H4 (cell line): ENCODE measurements at places on chromosomes 3 and 15. TPM values are rescaled to one million over a fixed set of nuclear protein-coding genes. Genes with fewer than 3 reads are reported as not detected.

Gene CLDN16
- total RNA-seq = 0.15 TPM in 1 of 2 replicates, not detected in the other

Gene CFAP100
- total RNA-seq = not detected in 2 replicates

Gene NLGN1
- total RNA-seq = 14.7 and 16.9 TPM in 2 replicates

Gene VEPH1
- total RNA-seq = 0.75 and 8.9 TPM in 2 replicates

Gene LYZL4
- total RNA-seq = not detected in 2 replicates

DNA sequence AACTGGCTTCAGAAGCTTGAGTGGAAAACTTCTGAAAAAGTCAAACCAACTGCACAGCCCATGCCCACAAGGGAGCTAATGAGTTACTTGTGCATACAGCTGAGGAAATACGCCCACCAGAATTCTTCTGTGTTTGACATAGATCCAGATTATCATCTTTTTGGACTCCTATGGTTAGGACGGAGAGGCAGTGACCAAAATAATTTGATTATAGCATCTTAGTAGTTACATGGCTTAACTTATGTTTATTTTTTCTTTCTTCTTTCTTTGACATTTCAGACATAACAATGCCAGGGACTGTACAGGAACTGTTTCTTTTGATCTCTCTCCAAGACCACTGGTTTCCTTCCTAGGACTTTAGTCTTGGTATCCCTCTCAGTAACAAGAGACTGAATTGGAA lies 246.1 kb upstream of the RASGRP1 start:
- DNase-seq = no peak

- no peak for DNase-seq
Measured at GRCh38 chr3:90025019-90025418, 917.6 kb downstream of the EPHA3 start.

DNA sequence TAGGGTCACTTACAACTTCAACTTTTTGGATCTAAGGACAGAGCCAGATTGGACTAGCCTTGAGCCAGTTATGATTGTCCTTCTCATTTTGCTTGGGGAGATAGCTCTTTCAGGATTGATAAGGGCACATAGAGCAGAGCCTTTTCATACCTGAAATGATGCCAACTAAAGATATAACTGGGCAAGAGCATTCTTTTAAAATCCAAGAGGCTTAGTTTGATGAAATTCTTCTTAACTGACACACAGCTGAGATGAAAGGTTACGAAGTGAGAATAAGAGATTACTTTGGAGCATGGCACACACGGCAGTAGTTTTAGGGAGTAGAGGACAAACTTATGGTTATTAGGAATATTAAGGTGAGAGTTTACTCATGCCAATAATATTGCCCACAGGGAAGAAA lies 12.7 kb downstream of the CD200 start:
- no peak for DNase-seq

GRCh38 chr3:60935709-60936108 lies 315.5 kb downstream of the FHIT start:
- no peak for DNase-seq

GRCh38 chr3:157294491-157294890 lies 134.5 kb upstream of the CCNL1 start:
- no peak for DNase-seq

DNA sequence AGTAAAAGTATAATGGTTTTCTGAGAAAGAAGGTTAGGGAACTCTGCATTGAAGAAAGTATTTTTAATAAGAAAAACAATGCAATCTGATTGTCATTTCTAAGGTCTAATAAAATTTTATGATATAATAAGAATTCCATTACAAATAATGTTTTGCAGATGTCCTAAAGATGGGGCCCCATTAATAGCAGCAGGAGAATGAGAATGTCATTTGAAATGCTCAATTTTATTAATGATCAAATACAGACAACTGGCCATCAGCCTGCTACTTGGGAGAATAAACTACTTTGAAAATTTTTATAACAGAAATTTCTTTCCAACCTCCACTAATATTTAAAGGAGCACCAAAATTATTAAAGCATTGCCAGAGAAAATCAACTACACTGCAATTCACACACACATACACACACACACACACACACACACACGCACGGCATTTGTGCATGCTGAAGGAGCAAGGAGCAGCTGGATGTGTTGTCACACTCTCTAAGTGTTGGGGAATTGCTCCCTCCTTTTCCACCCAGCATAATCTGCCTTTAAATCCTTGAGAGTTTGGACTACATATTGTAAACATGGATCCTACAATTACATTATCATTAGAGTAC lies 109.5 kb downstream of the THRB start:
- no peak for DNase-seq

GRCh38 chr3:115099986-115100571 lies 47.0 kb downstream of the ZBTB20 start:
- DNase-seq = peak; percentile 82

DNA sequence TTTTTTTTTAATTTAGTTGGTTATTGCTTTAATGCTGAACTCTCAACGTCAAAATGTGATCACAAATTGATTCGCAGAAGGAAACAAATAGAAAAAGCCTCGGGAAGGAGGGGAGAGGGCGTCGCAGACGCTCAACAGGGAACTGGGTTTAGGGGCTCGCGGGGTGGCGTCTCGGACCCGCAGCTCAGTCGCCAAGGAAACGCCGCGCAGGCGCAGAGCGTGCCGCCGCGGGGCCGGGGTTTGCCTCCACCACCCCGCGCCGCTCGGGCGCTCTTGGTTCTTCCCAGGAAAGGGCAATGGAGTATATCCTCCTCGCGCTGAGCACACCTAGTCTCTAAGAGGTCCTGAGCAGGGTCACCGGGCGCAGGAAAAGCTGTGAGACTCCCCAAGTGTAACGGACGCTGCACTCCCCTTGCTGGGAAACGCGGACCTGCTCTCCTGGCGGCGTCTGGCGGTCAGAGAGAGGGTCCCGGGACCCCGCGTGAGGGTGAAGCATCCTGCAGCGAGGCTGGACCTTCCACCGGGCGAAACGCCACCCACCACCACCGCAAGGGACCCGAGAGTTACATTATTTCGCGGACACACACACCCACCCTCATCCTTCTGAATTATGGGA lies 753 bp downstream of the PLCH1 start:
- DNase-seq = peak; percentile 24

- DNase-seq = no peak
Measured at GRCh38 chr3:54906763-54907162, 21.1 kb downstream of the LRTM1 start.

- DNase-seq = no peak
Measured at GRCh38 chr15:27538325-27538724, 560.8 kb downstream of the OCA2 start.

DNA sequence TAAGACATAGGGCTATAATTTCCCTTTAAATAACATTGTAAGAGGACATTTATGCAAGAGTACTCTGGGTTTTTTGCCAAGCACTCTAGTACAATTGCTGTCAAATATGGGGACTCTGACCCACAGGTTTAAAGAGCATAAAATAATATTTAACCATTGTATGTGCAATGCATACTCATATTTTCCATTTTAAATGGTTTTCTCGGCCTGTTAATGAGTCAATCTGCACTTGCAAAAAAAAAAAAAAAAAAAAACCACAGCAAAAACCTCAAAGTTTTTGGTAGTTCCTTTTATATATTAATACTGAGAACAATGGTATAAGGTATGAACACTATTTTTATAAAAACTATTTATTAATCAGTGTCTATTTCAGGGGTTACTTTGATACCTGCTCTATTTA lies 304.0 kb upstream of the CBLB start:
- no peak for DNase-seq

DNA sequence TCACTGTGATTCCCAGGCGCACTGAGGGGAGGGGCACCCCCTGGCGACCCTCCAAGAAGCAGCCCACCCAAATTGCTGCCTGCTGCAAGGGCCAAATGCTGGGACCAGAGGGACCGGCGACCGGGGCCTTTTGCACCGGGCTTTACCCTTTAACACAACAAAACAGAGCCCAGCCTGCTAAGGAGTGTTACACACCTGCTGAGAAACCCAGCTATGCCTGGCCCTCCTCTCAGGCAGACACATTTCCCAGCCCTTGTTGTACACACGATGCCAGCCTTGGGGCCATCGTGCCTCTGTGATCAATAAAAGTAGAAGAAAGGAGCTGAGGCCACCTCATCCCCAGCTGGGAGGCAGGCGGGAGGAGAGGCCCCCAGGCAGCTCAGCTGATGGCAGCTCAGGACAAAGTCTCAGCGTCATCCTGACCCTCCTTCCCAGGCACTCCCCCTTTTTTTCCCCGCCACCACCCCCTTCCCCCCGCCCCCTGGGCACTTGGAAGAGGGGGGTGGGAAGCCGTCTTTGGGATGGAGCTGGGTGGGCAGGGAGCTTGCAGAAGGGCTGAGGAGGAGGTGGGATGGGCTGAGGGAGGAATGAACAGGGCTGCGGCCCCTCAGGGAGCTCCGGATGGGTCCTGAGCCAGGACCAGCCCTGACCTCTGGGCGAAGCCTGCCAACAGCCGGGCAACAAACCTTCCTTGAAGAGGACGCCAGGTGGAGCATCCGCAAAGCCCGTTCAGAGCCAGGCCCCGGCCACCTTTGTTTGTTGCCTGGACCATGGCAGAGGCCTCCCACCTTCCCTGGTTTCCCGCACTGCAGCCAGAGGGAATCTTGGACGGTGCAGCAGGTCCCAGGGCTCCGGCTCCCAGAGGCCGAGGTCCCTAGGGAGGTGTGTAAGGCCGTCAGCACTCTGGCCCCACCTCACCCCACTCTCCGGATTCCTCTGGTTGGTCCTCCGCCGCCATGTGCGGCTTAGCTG lies 45.9 kb upstream of the SEC61A1 start:
- no peak for DNase-seq

- no peak for DNase-seq
Measured at GRCh38 chr3:182962166-182962565, 18.2 kb downstream of the DCUN1D1 start.

- DNase-seq = no peak
Measured at GRCh38 chr15:63200464-63201249, 11.3 kb downstream of the RAB8B start.

DNA sequence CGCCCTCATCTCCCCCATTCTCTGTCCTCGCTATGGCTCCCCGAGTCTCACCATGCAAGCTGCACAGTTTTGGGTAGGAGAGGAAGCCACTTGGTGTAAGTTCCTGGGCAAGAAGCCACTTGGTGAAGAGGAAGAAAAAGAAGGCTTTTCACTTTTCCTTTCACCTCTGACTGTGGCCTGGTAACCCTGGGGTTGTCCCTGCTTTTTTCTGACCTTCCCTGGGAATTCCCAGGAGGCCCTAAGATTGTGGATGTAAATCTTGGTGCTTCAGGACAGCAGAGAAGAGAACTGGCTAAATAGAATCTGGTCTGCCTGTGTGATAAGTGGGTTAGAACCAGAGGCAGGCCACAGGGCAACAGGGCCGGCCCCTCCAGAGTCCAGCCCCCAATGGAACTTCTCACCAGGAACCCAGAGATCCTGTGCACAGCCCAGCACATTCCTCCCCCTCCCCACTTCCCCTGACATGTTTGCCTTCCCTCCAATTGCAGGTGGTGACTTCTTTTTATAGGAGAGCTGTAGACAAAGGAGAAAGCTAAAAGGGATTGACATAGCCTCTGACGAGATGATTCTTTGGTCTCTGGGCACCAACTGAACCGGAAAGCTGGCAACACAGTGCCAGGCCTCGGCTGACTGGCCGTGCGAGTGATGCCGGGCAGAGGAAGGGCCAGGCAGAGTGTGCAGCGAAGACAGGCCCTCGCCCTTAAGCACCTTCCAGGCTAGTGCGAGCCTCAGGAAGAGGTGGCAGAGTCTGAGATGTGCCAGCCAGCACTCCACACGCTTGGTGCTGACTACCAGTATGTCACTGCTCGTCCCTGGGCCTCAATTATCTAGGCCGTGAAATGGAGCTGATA lies 19.4 kb upstream of the SKOR1 start:
- DNase-seq = no peak

DNA sequence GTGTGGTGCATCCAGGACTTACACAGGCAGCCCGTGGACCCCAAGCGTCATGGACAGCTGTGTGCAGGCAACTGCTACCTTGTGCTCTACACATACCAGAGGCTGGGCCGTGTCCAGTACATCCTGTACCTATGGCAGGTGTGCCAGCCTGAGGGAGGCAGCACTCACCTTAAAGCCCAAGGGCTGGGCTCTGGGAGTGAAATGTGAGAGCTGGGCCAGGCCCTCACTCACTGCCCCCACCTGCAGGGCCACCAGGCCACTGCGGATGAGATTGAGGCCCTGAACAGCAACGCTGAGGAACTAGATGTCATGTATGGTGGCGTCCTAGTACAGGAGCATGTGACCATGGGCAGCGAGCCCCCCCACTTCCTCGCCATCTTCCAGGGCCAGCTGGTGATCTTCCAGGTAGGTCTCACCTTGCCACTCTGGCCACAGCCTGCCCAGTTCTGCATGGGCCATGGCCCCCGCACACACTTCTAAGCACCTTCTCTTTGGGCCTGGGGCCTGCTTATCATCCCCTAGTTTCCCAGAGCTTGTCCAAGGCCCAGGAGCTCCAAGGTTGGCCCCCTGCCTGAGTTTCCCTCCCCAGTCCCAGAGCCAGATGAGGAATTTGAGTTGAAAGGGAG lies 11.0 kb downstream of the VILL start:
- no peak for DNase-seq

GRCh38 chr3:197298945-197299854 lies 788 bp upstream of the DLG1 start:
- no peak for DNase-seq

- DNase-seq = peak; percentile 89
Measured at GRCh38 chr3:129829640-129830039, 63.9 kb downstream of the TMCC1 start.
